GM04503 (cell line): ENCODE measurements at places on chromosomes 1 and 21.

DNA sequence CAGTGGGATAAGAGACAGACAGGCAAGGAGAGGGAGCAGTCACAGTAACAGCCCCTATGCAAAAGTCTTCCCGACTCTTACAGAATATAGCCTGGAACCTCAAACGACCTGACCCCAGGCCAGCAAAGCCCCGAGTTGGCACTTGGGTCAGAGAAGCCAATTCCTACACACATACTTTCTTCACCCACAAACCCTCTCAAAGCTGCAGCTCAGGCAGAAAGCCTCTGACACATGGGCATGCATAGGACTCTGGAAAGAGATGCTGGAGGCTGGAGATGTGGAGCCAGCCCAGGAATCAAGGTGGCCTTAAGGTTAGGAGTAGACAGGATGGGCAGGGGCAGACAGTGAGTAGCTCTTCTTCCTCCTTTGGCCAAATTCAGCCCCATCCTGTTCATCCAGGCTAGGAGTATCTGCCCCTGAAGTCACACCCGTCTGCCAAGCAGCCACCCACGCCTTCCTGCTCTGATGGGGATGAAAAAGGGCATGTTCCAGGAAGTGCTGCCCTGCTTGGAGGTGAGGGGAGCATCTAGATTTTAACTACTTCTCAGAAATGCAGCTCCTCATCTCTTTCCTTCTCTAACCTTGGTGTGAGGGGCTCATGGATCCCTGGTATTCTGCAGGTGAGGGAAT, 7.8 kb downstream of the SLC41A1 start:
- no peak for DNase-seq

DNA sequence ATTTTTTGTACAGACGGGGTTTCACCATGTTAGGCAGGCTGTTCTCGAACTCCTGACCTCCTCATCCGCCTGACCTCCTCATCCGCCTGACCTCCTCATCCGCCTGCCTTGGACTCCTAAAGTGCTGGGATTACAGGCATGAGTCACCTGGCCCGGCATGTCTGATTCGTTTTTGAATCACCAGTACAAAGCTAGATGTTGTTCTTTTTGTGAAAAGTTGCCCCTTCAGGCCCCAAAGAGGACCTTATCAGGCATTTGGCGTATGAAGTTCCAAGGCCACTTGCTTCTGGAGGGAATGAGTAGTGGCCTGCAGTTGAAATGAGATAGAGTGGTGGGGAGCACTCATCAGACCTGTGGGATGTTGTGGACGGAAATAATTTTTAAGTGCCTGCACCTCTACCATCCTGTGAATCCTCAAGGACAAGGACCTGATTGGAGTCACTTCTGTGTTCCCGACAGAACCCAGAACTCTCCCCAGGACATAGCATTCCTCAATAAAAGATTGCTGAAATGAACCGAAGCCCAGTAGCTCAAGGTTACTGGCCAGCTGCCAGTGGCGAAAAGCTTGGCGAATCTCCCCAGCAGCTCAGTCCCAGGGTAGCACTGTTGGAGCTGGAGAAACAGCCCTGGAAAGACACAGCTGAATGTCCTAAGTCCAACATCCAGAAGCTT, 50.1 kb downstream of the NDUFS5 start:
- no peak for DNase-seq

GRCh38 chr1:36989241-36989640, 45.1 kb downstream of the GRIK3 start:
- no peak for DNase-seq

DNA sequence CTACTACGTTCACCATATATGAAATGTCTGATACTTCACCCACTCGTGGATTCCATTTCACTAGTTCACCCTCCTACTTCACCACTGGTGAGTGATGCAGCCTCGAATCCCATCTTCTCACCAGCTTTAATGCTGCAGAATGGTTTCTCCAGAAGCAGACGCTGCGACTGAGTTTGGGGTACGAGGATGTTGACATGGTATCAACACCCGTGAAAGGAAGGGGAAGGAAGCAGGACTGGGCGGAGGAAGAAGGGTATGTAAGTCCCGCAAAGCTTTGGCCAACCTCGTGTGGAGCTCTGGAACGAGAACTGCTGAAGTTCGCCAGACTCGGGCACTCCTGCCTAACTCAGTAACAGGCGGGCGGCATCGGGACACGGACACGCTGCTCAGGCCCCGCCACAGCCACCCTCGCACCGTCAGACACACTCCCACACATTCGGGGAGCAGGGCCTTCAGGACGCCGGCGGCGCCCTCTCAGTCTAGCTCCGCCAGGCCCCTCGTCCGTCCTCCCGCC, 833 bp upstream of the DIP2A start:
- no peak for DNase-seq

- DNase-seq = no peak
Measured at GRCh38 chr1:69702085-69702484, 134.4 kb downstream of the LRRC7 start.

DNA sequence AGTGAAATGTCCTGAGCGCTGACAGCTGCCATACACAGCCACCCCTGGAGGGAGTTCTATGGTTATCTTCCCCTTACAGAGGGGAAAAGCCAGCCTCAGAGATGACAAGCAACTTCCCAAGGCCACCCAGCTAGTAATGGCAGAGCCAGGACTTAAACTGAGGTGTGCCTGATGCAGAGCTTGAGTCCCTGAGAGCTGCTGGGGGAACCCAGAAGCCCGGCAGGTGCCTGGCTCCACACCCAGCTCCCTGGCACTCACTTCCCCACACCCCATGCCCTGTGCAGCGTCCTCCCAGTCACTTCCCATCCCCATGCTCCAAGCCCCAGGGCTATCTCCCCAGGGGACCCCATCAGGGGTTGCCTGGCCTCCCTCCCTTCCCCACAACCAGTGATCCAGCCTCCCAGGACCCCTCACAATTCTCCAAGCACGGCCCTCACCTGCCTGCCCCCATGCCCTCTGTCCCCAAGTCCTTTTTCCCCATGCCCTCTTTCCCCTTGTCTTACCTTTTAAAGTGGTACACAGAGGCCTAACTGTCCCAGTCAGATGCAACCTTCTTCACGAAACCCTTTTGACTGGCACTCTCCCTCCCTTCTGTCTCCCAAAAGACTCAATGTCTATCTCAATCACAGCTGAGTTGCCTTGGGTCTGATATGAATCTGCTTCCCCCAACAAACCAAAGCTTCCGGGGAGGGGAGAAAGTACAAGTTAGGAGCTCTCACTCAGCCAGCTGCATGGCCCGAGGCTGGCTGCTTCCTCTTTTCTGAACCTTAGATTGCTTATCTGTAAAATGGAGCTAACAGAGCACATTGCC, 39.8 kb upstream of the LRP8 start:
- DNase-seq = no peak

GRCh38 chr1:177190308-177190970, 19.7 kb downstream of the BRINP2 start:
- no peak for DNase-seq

- DNase-seq = no peak
Measured at GRCh38 chr1:218771931-218772330, 401.7 kb upstream of the LYPLAL1 start.

- no peak for DNase-seq
Measured at GRCh38 chr1:81878538-81878937, 77.8 kb downstream of the ADGRL2 start.
